ENCODE measurements at places on chromosomes 1 and 21. TPM values are rescaled to one million over a fixed set of nuclear protein-coding genes. Genes with fewer than 3 reads are reported as not detected.

DNA sequence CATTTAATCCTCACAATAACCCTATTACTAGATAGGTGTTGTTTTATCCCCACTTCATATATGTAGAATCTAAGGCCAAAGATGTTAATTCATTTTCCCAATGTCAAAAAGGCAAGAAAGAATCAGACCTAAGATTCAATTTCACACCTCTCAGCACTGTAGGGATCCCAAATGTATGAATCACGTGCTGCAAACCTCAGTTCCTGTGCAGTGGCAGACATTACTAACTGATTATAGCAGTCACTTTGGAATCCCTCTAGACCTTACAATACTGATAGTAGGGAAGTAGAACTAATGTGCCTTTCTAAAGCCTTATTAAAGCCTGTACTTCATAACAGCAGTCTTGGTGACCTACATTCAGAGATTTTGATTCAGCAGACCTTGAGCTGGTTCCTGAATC is 2.3 kb downstream of the C1orf87 start:
- no peak for DNase-seq

The SLC2A5 gene
- total RNA-seq, result not detected

The SNAP47 gene
- 44.1 TPM for total RNA-seq

The SSU72 gene
- 94.5 TPM for total RNA-seq

- no peak for DNase-seq
Observed at GRCh38 chr1:221718381-221719277, 23.3 kb downstream of the DUSP10 start.

Measured in NCI-H460 (cell line).